Left renal pelvis (tissue), 4 donors: ENCODE measurements at places on chromosomes 1 and 21. TPM values are rescaled to one million over a fixed set of nuclear protein-coding genes. Genes with fewer than 3 reads are reported as not detected.

SH3D21 gene
- 34.7 TPM for polyA plus RNA-seq

IGSF9 gene
- 8.1 TPM for polyA plus RNA-seq

ANGPTL3 gene
- polyA plus RNA-seq = 9.7 TPM

GSTM5 gene
- 36.1 TPM for polyA plus RNA-seq

LIX1L gene
- polyA plus RNA-seq = 30.6 TPM

DNA sequence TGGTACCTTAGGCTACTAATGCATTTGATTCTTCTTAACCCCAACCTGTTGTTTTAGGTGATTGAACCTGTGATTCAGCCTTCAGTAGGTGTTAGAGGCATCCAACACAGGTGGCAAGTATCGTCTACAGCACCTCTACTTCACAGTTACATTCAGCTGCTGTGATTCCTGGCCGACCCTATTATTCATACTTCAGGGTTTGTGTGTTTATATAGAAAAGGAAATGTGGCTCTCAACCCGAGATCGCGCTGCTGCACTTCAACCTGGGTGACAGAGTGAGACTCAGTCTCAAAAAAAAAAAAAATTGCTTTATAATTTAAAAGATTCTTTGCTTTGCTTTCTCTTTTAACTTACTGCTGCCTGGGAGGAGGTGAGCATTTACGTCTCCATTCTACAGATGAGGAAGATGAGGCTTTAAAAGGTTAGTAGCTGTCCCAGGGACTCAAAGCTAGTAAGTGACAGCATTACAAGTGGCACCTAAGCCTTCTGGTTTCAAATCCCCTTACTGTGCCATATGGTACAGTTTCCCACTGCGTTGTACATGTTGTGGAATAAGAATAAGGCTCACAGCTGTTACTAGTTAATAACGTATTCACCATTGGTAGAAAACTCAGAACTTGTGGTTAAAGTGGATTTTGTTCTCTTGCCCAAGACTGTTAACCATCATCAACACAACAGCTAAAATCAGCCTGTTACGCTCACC is 9.9 kb upstream of the GPR25 start:
- DNase-seq = no peak

DNA sequence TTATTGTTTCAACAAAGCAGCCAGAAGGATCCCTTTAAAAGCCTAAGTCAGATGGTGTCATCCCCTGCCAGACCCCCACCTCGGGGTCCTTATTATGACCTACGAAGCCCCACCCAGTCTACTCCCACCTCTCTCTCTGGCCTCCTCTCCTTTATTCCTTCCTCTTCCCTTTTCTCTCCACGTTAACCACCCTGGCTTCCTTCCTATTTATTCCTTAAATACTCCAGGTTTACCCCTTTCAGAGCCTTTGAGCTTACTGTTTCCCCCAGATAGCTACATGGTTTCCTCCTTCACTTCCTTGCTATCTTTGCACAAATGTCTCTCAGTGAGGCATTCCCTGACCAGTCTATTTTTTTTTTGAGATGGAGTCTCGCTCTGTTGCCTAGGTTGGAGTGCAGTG is 12.0 kb upstream of the SLC9A1 start:
- DNase-seq = no peak

- DNase-seq = no peak
These were observed 5.9 kb downstream of the SMG7 start for GRCh38 chr1:183477986-183478781.

- DNase-seq = no peak
These were observed 810 bp downstream of the SLC19A1 start for GRCh38 chr21:45541221-45542039.

GRCh38 chr1:17236779-17237560 is 11.9 kb upstream of the PADI3 start:
- DNase-seq = peak; percentile 76

GRCh38 chr1:15951341-15952153 is 24.4 kb downstream of the ZBTB17 start:
- DNase-seq = no peak

DNA sequence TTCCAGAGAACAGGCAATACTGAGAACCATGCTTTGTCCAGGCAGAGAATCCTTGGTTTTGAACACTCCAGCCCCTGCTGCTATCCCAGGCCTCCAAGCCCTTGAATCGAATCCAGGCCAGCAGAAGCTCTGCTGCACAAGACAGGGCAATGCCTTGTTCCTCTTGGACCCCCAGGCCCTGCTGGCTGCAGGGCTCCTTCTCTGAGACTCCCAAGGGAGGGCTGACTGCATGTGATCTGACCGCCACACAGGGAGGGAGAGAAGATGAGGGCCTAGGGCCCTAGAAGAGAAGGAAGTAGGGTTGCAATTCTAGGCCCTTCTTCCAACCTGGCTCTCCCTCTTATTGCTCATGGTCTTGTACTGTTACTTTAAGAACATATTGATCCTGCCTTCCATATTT is 160.6 kb upstream of the EDN2 start:
- DNase-seq = no peak

DNA sequence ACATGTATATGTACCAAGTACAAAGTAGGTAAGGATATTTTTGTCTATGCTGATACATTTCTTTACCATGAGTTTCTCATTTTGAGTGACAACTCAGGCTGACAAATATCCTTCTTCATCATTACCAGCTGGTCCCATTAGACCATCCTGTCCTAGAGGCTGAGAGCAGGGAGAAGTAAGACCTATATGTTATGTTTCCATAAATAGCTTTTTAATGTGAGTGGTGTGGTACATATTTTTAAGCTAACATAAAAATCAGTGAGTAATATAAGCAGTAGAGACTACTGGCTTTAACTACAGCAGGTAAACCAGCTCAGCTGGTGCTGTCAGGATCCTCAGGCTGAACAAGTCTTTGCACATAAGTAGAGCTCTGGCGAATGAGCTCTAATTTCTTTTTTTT is 62.4 kb downstream of the CLEC20A start:
- no peak for DNase-seq

GRCh38 chr1:92845908-92846307 is 14.1 kb downstream of the RPL5 start:
- no peak for DNase-seq

- no peak for DNase-seq
These were observed 24.2 kb upstream of the PHTF1 start for GRCh38 chr1:113783254-113784103.
